ENCODE measurements at places on chromosomes 6 and 20.
A peak's percentile ranks its signal among the peaks of the same experiment; 100 is the strongest.

DNA sequence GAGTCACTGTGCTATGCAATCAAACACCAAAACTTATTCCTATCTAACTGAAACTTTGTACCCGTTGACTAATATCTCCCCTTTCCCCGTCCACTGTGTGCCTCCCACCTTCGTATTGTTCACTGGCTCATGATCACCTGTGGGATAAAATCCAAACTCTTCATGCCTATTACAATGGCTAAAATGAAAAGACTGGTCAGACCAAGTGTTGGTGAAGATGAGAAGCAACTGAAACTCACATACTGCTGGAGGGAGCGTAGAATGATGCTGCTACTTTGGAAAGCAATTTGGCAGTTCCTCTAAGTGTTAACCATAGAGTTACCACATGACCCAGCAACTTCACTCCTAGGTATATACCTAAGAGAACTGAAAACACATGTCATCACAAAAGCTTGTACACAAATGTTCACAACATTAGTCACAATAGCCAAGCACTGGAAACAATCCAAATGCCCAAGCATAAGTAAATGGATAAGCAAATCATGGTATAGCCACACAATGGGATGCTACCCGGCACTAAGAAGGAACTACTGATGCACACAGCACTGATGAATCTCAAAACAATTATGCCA lies 13.1 kb downstream of the RPS10 start:
- no peak for DNase-seq

- DNase-seq, result no peak
Observed at GRCh38 chr6:999552-999951, 306.6 kb upstream of the EXOC2 start.

DNA sequence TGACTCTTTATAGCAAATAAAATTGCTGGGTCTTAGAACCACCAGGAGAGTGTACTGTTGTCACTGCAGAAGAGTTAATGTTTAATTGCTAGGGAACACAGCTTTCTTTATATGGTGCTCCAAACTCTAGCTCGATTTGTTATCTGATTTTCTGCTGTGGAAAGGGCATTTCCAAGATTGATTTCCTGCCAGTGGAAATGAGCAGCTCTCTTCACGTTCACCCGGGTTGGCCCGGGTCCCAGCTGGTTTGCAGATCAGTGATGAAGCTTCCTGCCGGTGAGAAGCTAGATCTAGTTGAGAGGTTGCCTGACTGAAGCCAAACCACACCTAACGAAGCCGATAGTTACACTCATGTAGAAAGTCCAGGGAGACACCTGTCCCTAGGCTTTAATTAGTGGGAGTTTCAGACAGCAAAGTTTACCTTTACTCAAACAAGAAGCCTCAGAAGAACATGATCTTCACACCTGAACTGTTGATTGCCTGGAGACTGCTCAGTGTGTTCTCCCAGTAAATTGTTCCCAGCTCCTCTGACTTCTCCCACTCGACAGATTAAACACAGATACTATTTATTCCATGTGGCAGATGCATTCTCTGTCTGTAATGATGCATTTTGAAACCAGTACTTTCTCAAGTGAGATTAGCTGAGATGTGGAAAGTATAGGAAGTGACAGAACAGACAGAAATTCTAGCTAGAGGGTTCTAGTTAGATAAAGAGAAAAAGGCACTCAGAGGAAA lies 27.8 kb downstream of the PAQR8 start:
- DNase-seq, result no peak

- peak; percentile 77 for DNase-seq
Observed at GRCh38 chr6:27096834-27097511, 150.5 kb upstream of the PRSS16 start.

GRCh38 chr6:142784344-142784743 lies 160.6 kb downstream of the HIVEP2 start:
- DNase-seq, result no peak

Data from HS-5 (cell line).